PC-3 (cell line): ENCODE measurements at places on chromosomes 6 and 20. TPM values are rescaled to one million over a fixed set of nuclear protein-coding genes. Genes with fewer than 3 reads are reported as not detected.

ADTRP gene
- total RNA-seq = 2.0 TPM in 1 of 2 replicates, not detected in the other

DNA sequence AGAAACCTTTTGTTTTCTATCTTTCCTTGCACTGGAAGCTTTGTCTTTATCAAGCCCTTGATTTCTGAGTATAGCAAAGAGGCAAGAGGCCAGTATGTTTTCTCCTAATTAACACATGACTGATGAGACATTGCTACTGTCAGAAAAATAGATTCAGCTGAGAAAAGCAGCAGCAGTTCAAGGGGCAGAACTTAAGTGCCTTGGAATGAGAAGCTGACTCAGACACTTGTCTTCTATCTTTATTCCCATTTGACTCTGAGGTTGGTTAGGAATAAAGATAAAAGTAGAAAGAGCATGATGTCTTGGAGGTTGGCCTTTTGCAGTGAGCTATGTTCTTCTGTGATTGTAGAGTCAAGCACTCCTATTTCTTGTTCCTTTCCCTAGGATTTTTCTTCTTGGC lies 79.1 kb upstream of the MAN1A1 start:
- DNase-seq = no peak

GRCh38 chr6:142357879-142358278 lies 56.1 kb downstream of the ADGRG6 start:
- no peak for DNase-seq

GRCh38 chr20:33894798-33895197 lies 83.7 kb downstream of the CHMP4B start:
- no peak for DNase-seq

- DNase-seq = peak; percentile 31
Observed at GRCh38 chr20:32678948-32679347, 5.2 kb upstream of the C20orf203 start.

DNA sequence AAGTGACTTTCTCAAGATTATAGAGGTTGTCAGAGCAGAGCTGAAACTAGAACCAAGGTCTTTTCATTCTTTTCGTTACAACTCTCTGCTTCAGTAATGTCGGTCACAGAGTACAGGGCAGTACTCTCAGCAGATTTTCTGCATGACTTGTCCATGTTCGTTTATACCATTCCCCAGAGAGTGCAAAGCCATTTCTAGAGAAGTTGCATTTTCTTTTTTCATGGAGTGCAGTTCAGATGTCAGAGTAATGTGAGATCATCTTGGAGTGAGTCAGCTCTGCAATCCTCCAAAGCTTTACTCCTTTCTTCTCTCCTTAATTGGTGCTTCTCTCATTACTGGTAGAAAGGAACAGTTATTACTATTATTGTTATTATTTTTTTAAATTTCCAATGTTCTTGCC lies 115.6 kb upstream of the B3GAT2 start:
- no peak for DNase-seq

DNA sequence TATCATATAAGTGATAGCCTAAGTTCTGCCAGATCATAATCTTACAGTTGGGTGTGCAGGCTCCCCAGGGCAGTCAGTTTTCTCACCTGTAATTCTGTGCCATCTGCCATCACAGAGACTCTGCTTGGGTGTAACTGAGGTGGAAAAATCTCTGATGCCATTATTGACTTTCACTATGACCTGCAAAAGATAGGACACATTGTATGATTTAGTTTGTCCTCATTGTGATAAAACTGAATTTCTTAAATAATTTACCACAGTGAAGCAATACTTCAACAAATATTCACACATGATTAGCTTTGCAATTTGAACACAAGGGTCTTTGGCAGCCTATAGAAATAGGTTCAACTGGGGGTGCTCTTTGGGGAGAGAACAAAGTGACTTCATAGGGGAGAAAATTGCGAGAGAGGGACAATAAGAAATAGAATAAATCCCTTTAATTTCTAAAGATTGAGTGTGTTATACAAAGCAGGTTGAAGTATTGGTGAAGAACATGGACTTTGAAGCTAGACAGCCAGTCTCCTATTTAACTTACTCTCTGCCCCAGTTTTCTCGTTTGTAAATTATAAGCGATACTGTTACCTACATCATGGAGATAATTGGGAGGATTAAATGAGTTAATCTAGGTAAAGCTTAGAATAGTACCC lies 27.3 kb downstream of the FAM229B start:
- DNase-seq = no peak

- no peak for DNase-seq
Observed at GRCh38 chr20:16025084-16025483, 548.2 kb downstream of the KIF16B start.

DNA sequence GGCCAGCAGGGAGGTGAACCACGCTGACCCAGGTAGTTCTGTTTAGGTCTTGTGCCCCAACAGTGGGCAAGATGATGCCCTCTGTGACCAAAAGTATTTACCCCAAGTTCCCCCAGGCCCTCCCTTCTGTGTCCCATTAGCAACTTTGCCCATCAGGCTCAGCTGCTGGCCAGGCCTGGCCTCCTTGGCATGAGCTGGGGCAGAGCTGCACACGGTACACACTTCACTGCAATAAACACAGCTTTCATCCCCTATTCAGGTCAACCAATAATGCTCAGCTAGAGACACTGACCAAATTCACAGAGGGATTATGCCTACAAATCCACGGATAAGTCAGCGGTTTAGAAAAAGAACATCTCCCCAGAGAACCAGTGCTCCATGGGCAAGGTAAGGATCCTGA lies 103.7 kb downstream of the SLC23A2 start:
- no peak for DNase-seq

LPIN3 gene
- total RNA-seq = 24.1 and 27.9 TPM in 2 replicates

DNA sequence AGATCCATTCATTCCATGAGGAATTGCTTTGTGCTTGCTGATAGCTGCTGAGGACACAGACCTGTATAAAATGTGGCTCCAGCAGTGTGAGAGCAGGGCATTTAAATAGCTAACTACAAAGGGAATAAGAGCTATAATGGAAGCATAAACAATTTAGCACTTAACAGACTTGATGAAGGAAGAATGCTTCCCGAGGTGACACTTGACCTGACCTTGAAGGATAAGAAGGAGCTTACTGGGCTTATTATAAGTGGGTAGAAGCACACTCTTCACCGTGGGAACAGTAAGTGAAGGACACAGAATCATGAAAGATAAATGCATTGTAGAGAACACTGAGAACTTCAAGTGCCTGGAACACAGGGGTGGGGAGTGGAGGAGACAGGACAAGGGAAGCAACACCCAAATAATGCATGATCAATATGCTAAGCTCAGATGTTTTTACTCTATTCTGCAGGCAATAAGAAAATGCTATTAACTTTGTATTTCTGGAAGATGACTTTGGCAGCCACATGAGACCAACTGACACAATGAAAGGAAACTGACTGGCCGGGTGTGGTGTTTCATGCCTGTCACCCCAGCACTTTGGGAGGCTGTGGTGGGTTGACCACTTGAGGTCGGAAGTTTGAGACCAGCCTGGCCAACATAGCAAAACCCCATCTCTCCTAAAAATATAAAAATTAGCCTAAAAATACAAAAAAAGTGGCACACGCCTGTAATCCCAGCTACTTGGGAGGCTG lies 84.2 kb downstream of the EPB41L2 start:
- DNase-seq = no peak

CNPY3 gene
- total RNA-seq = 37.5 and 42.2 TPM in 2 replicates

TFB1M gene
- 23.1 and 25.6 TPM in 2 replicates for total RNA-seq

DNA sequence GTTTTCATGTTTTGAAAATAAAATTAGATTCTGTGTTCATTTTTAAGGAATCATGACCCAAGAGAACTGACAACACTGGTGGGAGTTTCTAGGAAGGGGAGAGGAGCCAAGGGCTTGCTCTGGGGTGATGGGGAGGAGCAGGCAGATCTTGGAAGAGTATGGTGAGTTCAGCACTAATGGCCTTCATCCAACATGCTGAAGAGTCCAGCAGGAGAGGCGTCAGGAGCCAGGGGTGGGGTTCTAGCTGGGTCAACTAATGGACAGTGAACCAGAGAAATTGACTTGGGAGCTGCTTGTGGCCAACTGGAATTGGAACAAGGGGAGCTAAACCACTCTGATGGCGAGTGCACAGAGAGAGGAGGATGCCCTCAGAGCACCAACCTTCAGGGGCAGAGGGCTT lies 107.1 kb downstream of the MRPL14 start:
- no peak for DNase-seq

HDGFL1 gene
- not detected in 2 replicates for total RNA-seq

DNA sequence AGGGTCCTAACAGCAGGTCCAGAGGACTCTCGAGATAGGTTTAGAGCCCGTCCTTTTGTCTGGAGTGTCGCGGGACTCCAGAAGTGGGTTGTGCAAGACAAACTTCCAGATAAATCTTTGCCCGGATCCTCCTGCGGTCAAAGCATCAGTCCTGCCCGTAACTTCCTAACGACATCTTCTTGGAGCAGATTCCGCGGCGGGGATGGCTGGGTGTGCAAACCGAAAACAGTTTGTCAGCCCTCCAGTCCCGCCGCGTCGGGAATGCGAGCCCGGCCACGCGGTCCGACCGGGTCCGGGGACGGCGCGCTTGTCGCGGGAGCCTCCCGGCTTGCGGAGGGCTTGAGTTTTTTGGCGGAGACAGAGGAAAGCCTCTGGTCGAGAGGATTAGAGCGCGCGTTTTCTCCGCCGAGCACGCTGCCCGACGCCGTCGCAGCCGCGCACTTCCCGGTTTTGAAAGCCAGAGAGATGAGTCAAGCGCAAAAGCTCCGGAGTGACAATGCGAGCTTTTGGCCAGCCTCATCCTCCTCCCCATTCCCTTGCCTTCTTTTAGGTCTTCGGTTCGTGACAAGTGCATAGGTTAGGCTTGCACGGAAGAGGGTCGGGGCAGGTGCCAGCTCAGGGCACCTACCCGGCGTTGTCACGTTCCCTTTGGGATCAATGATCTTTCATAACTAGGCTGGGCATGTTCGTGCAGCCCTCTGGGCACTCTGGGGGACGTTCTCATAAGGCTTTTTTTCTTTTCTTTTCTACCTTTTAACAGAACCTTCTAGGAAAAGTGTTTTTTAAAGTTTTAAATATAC lies 91.3 kb upstream of the PRDM1 start:
- no peak for DNase-seq

CASS4 gene
- total RNA-seq = 0.04 and 0.17 TPM in 2 replicates

- no peak for DNase-seq
Observed at GRCh38 chr6:110017946-110018345, 39.8 kb downstream of the GPR6 start.

GRCh38 chr6:166566026-166567011 lies 20.2 kb downstream of the RAMACL start:
- DNase-seq = no peak

GRCh38 chr6:110554966-110555460 lies 78.6 kb upstream of the SLC22A16 start:
- DNase-seq = peak; percentile 27

- no peak for DNase-seq
Observed at GRCh38 chr20:34269996-34270627, 28.9 kb downstream of the ASIP start.

VAPB gene
- total RNA-seq = 16.5 and 23.0 TPM in 2 replicates

DNA sequence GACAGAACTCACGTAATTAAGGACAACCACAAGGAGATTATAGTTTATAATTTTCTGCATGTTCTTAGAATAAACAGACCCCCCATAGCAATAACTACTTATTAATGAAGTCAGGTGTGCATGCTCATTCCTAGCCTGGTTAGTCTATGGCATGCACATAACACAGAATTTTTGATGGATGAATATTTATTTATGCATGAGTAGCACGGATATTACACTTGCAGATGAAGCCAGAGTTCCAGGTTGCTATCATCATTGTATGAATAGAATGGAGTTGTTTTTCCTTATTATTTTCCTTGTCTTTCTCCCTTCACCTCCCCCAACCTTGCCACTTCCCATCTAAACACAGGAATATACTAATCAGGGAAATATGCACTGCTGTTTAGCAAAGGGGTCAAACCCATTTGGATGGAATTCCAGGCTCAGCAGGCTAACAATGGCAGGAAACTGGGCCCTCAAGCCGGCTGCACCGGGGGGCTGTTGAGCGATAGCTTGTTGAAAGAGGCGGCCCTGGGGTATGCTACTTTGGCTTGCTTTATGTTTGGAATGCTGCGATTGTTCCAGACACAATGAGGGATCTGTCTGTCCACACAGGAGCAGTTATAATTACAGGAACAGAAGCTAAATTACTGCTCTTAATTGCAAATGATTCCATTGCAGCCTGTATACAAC lies 112.6 kb downstream of the TMEM170B start:
- peak; percentile 57 for DNase-seq

GRCh38 chr6:79470728-79471127 lies 66.5 kb downstream of the LCA5 start:
- DNase-seq = no peak

C6orf163 gene
- 0.62 and 0.69 TPM in 2 replicates for total RNA-seq

DNA sequence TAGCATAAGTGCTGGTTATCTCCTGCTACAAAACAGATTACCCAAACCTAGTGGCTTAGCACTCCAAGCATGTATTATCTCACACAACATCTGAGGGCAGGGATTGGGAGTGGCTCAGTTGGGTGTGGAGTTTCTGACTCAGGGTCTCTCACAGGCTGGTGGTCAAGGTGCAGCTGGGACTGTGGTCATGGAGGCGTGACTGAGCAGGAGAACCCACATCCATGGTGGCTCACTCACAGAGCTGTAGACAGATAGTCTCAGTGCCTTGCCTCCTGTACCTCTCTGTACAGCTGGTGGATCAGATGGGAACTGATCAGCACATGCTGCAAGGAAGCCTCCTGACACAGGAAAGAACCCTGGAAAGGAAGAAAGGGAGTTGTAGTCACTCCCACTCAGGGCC lies 83.1 kb upstream of the CST7 start:
- DNase-seq = no peak

DNA sequence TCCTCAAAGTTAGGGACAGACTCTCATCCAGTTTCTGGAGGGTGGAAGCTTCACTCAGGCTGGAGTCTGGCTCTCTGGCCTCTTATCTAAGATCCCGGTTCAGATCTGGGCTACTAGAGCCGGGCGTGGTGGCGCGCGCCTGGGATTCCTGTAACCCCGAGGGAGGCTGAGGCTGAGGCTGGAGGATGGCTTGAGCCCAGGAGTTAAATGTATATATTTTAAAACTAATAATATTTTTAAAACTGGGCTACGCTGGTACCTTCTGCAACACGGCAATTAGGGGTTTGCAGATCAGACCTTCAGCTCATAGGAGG lies 710 bp upstream of the ZNF343 start:
- DNase-seq = no peak

DNA sequence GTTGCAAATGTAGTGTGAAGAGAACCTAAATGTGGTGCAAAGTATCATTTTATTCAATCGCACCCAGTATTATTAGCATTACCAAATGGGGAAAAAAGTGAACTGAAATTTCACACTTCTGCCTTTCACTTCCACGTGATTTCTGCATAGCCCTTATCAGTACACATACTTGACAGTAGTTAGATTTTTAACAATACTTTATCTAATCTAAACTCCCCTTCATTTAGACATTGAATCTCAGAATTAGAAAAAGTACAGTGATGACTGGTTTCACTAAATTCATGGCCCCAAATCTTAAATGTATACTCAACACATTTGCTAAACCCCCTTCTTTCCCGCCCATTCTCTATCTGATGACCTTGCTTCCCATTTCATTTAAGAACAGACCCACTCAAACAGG lies 14.3 kb downstream of the STX7 start:
- no peak for DNase-seq

DNA sequence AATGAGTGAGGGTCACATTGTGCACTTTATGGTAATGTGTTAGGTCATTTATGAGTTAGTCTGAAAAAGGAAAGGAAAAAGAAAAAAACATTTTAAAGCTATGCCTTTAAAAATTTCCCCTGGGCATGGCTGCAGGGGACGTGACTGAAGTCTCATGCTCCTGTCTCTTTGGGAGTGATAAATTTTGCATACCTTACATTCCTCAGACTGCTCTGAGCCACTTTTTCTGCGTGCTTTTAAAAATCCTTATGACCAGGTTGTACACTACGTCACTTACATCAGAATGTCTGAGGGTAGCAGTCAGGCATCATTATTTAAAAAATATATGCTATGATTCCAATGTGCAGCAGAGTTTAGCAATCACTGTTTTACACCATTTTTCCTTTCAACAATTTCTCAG lies 121.2 kb downstream of the RFPL4B start:
- DNase-seq = peak; percentile 72

TBC1D22B gene
- 9.1 and 9.6 TPM in 2 replicates for total RNA-seq
